PC-3 (cell line): ENCODE measurements at places on chromosomes 11 and 22. TPM values are rescaled to one million over a fixed set of nuclear protein-coding genes. Genes with fewer than 3 reads are reported as not detected.

- DNase-seq, result no peak
- no peaks in the 10 kb centered on the region for H3K27me3 ChIP-seq
- H3K4me3 ChIP-seq, result no peak overlapping the region
- peaks cover 6% of the 10 kb centered on the region; the same call in 1 of the 2 replicates for H3K4me1 ChIP-seq
Measured at GRCh38 chr11:27233654-27234042, 129.4 kb downstream of the CCDC34 start.

DNA sequence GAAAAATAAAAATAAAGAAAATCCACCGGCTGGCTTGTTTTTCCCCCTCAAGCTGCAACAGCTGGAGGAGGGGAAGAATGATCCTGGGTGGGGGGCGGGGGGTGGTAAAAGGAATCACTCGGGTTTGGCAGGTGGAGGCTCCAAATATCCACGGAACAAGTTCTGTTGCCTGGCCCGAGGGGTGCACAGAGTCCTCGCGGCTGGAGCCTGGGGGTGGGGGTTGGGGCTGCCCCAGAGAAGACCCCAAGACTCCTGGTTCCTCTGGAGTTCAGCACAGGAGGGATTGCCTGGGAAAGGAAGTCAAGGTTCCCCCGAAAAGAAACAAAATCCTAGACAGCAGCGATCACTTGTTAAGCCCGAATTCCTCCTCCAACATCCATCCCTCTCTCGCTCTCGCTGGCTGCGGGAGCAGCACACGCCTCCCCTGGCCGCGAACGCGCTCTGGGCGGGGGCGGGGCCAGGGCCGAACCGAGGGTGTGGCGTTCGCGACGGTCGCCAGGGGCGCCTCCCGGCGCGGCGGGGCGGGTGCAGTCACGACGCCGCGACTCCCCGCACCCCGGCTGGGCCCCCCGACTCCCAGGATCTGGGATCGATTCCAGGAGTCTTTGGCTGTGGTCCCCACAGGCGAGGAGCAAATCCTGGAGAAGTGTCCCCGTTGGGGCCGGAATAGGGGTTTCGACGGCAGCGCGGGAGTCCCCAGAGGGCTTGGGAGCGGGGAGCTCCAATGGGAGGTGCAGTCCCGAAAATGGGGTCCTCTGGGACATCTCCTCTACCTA is at the start of gene KCNA4:
Gene KCNA4, minus strand, starts transcription at position 443 of the 776 bp plus-strand sequence. CDS start 4,352 bp downstream, outside the sequence.
- no peaks in the 10 kb centered on the region for H3K4me1 ChIP-seq
- 0 out of 2 replicates have a peak, but pooled peaks cover 6% of the 10 kb centered on the region for H3K27me3 ChIP-seq
- no peak for DNase-seq
- no peaks in the 10 kb centered on the region for H3K36me3 ChIP-seq
- no peak within 1 kb of the TSS for H3K27ac ChIP-seq

- H3K27ac ChIP-seq, result peak overlapping the region; percentile 87
- H3K27me3 ChIP-seq, result no peaks in the 10 kb centered on the region
- H3K4me1 ChIP-seq, result peaks cover 48% of the 10 kb centered on the region
Measured at GRCh38 chr11:88535916-88536547, 198.5 kb upstream of the CTSC start.

GRCh38 chr22:18985780-18986179 is 49.7 kb upstream of the PRODH start:
- no peak overlapping the region for H3K4me3 ChIP-seq
- H3K4me1 ChIP-seq, result no peaks in the 10 kb centered on the region
- H3K27me3 ChIP-seq, result no peaks in the 10 kb centered on the region
- H3K36me3 ChIP-seq, result no peaks in the 10 kb centered on the region
- no peak for DNase-seq

DNA sequence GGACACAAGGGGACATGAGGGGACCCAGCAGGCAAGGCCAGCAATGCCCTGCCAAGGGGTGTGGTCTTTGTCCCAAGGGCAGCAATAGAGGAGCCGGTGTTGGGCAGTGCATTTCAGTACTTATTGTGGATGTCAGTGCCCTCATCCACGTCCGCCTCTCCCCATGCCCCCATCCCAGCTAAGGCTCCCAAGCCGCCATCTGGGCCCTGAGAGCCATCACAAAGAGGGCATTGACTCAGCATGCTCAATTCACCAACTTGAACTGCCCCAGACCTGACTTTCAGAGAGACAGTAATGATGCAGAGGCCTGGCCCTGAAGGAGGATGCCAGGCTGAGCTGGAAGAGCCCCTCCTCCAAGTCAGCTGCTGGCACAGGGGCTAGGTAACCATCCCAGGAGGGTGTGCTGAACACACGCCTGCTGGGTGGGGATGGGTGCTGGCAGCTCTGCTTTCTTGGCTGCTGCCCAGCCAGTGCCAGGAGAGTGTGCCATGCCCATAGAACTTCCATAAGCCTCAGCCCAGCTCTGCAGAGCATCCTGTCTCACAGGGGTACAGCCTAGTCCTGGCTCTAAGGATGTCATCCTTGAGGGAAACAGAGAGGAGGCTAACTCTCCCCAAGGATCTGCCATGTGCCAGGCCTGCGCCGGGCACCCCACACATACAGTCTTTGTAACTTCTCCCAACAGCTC is 46.5 kb downstream of the PDE2A start:
- no peak overlapping the region for H3K4me3 ChIP-seq
- H3K27ac ChIP-seq, result no peak overlapping the region
- H3K4me1 ChIP-seq, result peaks cover 7% of the 10 kb centered on the region; the same call in 1 of the 2 replicates
- H3K27me3 ChIP-seq, result 0 out of 2 replicates have a peak, but pooled peaks cover 7% of the 10 kb centered on the region
- no peak for DNase-seq

GRCh38 chr22:23361676-23362075 is 181.4 kb downstream of the BCR start:
- peaks cover 3% of the 10 kb centered on the region; the same call in 1 of the 2 replicates for H3K27me3 ChIP-seq
- H3K4me1 ChIP-seq, result no peaks in the 10 kb centered on the region
- H3K4me3 ChIP-seq, result no peak overlapping the region
- no peak overlapping the region for H3K27ac ChIP-seq
- DNase-seq, result no peak

ADORA2A gene
- 0.92 and 1.7 TPM in 2 replicates for total RNA-seq

PITPNB gene
- 15.3 and 22.7 TPM in 2 replicates for total RNA-seq
